ENCODE measurements at places on chromosomes 4 and X. TPM values are rescaled to one million over a fixed set of nuclear protein-coding genes. Genes with fewer than 3 reads are reported as not detected.

Gene TMEM129
- 29.4 TPM for total RNA-seq

Gene RNF4
- total RNA-seq = 62.3 TPM

Gene NEUROG2
- 0.12 TPM for total RNA-seq

Gene ARSJ
- 2.3 TPM for total RNA-seq

Gene GUCY1A1
- not detected for total RNA-seq

Gene SLC10A7
- total RNA-seq = 5.5 TPM

Gene CXCL11
- total RNA-seq = not detected

Gene PRAF2
- total RNA-seq = 18.8 TPM

Gene SSX1
- not detected for total RNA-seq

Gene SAGE1
- total RNA-seq = not detected

Gene NUDT9
- total RNA-seq = 13.5 TPM

Gene IDS
- total RNA-seq = 42.0 TPM

Gene USP38
- total RNA-seq = 18.6 TPM

Gene DCAF8L2
- not detected for total RNA-seq

Gene XG
- not detected for total RNA-seq

Gene RBPJ
- 72.7 TPM for total RNA-seq

Gene POF1B
- 0.15 TPM for total RNA-seq

Gene DCHS2
- 0.05 TPM for total RNA-seq

Gene FREM3
- total RNA-seq = not detected

Gene NAT8L
- 9.2 TPM for total RNA-seq

Gene TRO
- 0.25 TPM for total RNA-seq

Gene CT55
- not detected for total RNA-seq

Gene PDE5A
- total RNA-seq = 5.0 TPM

Gene SLITRK2
- total RNA-seq = not detected

Gene DNAAF6
- not detected for total RNA-seq

Gene RASSF6
- total RNA-seq = 1.1 TPM

Gene CCNB3
- total RNA-seq = 2.9 TPM

Gene PLXNB3
- total RNA-seq = 4.8 TPM

Gene GYG2
- not detected for total RNA-seq

Gene VCX
- not detected for total RNA-seq

Gene ESX1
- total RNA-seq = not detected

Gene TLR3
- total RNA-seq = 1.3 TPM

Gene PDGFRA
- total RNA-seq = 0.25 TPM

Gene PNMA6F
- total RNA-seq = not detected

Gene NPY2R
- not detected for total RNA-seq

Gene CXCL5
- total RNA-seq = not detected

Gene RNF150
- total RNA-seq = 0.07 TPM

Gene BGN
- total RNA-seq = 0.37 TPM

Gene GABRA4
- not detected for total RNA-seq

Gene STAP1
- not detected for total RNA-seq

Gene MAGEH1
- total RNA-seq = 0.20 TPM

Gene F8A2
- total RNA-seq = not detected

Data from HCT116 (cell line).